ENCODE measurements at places on chromosomes 2 and 18.

- no peak for DNase-seq
These were observed 421.0 kb downstream of the ZNF521 start for GRCh38 chr18:24930971-24931370.

- DNase-seq, result no peak
These were observed 89.5 kb downstream of the PXDN start for GRCh38 chr2:1654696-1655374.

DNA sequence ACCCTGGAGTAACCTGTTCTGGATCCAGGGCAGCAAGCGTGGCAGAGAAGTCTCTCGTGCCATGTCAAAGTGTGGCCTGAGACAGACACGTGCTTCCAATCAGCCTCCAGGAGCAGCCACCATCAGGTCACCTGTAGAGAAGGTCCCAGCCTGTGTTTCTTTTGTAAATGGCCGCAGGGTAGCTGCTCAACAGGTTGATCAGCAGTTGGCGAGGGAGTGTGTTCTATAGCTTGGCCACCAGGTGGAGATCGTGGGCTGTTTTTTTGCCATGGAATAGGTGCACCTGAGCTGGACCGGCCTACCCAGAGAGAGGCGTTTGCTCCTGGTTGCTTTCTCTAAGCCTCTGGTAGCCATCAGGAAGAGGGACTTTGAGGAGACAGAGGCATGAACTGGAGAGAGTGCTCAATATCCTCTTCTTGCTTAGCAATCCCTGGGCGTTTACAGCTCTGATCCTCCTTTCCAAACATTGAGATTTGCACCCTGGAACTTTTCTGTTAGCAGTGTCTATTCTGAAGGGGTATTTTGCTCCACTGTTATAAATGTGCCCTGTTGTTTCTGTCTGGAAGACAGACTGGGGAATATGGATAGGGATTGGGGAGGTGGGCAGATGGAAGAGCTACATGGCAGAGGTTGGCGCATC lies 34.2 kb upstream of the EN1 start:
- peak; percentile 76 for DNase-seq

DNA sequence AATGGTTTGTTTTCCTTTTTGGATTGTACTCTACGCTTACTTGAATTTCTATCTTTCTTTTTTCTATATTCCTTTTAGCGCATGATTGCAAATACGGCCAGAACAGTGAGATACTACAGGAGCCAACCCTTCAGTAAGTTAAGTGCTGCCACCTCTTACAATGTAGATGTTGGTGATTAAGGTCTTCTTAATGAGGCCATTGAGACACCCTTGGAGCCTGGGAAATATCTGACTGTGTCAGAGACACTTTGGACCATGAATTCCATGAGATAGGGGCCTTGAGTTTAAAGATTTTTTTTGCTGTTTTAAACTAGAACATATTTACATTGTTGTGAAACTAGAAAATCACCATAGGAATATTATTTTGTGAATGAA lies 27.1 kb upstream of the MAP3K20 start:
- no peak for DNase-seq

GRCh38 chr2:239184179-239184578 lies 216.6 kb downstream of the HDAC4 start:
- DNase-seq, result no peak

DNA sequence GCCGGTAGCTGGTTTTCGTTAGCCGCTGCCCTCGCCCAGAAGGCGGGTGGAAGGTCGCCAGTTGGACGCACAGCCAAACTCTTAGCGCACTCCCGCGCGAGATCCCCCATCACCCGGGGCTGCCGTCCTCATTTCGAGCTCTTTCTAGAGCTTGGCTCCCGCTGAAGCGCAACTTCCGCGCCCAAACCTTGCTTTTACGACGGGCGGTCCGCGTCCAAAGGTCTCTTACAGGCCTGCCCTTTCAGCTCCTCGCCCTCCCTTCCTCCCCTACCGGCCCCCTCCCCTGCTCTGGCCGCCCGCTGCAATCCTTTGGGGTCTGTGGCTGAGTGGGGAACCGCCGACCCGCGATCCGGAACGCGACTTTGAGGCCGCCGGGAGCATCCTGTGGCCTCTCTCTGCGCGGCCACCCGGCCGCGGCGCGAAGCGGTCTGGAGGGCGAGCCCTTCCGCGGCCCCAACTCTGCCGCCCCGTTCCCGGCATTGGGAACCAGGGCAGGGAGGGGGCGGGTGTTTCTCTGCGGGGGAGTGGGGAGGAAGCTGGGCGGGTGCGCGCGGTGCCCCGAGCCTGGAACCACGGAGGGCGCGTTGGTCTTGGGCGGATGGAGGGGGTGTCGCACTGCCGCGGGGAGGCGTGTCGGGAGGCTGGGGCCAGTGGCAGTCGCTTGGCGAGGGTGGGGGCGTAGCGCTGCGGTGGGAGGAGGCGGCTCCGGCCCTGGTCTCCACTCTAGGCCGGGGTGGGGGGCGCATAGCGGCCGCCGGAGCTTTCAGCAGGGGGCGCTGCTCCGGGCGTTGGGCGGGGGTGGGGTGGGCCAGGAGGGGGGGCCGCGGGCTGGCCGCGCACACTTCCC lies at the start of gene GDF7:
TSS of gene GDF7 (plus strand) at position 841 of the 847 bp plus-strand sequence. CDS start 96 bp downstream, outside the sequence.
- DNase-seq, result peak; percentile 53

GRCh38 chr18:2147476-2148230 lies 423.7 kb downstream of the METTL4 start:
- DNase-seq, result no peak

GRCh38 chr2:116804901-116805300 lies 1009.6 kb upstream of the DDX18 start:
- no peak for DNase-seq

DNA sequence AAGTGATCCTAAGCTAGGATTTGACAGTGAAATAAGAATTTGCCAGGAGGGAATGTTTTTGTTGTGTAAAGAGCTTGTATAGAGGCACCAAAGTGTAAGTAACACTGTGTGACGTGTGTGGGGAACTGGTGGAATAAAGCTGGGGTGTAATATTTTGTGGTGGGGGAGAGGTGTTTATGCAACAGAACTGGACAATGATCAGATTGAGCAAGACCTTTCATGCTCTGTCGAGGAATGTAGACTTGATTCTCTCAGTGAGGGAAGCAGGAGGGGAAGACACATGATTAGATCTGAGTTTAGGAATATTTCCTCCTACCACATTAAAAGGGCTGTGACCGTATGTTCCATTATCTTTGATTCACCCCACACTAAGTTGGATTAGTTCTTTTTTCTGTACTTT lies 43.6 kb downstream of the EFEMP1 start:
- no peak for DNase-seq

DNA sequence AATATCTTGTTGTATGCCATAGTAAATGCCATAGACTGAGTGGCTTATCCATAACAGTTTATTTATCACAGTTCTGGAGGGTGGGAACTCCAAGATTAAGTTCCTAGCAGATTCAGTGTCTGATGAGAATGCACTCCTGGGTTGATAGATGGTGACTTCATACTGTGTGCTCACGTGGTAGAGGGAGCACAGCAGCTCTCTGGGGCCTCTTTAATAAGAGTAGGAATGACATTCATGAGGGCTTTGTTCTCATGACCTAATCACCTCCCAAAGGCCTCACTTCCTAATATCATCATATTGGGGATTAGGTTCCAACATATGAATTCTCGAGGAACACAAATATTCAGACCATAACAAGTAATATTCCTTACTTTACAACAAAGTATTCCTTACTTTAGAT lies 98.1 kb upstream of the SH3BP4 start:
- no peak for DNase-seq

- DNase-seq, result no peak
These were observed 14.8 kb downstream of the SP110 start for GRCh38 chr2:230205034-230205433.

GRCh38 chr2:196128749-196129148 lies 42.6 kb downstream of the STK17B start:
- DNase-seq, result no peak

DNA sequence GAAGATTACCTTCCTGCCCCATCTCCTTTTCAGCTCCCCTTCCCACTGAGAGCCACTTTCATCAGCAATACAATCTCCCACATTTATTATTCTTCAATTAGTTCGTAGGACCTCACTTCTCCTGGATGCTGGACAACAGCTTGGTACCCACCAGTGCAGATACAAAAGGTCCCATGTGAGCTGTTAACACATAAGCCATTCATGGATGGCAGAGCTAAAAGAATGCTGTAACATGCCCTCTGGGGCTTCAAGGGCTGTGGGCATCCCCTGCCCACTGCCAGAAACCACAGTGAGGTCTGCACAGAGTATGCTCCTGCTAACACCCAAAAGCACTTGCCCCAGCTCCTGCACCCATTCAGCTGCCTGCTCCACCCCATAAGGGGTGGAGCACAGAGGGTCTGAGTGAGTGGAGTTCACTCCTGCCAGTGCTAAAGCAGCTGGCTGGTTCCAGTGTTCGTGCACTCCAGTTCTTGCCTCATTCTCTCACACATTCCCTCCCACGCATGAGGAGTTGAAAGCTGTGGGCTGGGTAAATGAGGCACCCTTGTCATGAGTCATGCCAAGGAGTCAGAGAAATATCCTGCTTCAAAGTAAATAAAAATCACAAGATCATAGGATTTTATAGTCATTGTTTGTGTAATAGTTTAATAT lies 305.9 kb upstream of the TMEFF2 start:
- DNase-seq, result no peak
